Stimulated activated CD4-positive, alpha-beta T cell treated with anti-CD3 and anti-CD28 coated beads, Interleukin-12 subunit alpha, Interleukin-12 subunit beta, amount 100 ng/mL, for 48 hours (primary cell): ENCODE measurements at places on chromosomes 1 and 21.

- no peak for DNase-seq
Measured at GRCh38 chr1:63861052-63861691, 87.4 kb downstream of the ROR1 start.

GRCh38 chr1:221735999-221736398, 5.9 kb downstream of the DUSP10 start:
- DNase-seq = no peak

- no peak for DNase-seq
Measured at GRCh38 chr1:229340496-229340895, 2.4 kb downstream of the CCSAP start.

DNA sequence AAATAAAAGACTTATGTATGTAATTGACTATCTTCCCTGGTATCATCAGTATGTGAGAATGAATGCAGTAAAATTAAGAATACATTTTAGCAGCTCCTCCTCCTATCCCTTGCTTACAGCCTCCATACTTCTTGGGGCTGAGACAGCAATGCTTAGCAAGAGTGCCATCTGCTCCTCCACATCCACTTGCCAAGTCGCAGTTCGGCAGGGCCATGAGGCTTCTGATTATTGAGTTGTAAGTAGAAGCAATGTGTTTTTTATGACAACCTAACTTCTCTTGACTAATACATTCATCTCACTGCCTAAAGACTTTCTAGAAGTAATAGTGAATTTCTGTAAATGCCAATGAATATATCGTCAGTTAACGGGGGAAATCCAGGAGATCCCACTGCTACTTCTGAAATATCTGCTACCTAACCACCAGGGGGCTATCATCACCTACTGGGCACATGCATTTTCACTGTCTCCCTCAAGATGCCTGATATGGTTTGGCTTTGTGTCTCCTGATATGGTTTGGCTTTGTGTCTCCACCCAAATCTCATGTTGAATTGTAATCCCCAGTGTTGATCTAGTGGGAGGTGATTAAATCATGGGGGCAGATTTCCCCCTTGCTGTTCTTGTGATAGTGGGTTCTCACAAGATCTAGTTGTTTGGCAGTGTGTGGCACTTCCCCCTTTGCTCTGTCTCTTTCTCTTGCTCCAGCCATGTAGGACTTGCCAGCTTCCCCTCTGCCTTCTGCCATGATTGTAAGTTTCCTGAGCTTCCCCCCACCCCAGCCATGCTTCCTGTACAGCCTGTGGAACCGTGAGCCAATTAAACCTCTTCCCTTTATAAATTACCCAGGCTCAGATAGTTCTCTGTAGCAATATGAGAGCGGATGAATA, 59.6 kb downstream of the EXTL2 start:
- DNase-seq = no peak

GRCh38 chr21:45200581-45201296, 87.0 kb downstream of the POFUT2 start:
- DNase-seq = no peak

DNA sequence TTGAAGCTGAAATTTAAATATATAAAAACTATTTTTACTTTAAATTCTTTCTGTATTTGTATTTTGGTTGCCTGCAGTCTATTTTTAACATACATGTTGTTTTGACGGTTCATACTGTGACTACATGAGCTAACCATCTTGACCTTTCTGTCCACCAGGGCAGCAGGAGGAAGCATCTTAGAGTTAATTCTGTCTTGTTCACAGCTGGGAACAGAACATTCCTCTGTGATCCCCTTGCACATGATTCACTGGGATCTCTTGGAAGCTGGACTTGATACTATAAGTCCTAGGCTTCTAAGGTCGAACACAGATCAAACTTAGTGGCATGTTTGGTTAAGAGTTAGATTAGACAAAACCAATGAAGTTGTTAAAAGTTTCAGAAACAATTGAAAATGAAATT, 99.7 kb downstream of the NFIA start:
- DNase-seq = no peak

DNA sequence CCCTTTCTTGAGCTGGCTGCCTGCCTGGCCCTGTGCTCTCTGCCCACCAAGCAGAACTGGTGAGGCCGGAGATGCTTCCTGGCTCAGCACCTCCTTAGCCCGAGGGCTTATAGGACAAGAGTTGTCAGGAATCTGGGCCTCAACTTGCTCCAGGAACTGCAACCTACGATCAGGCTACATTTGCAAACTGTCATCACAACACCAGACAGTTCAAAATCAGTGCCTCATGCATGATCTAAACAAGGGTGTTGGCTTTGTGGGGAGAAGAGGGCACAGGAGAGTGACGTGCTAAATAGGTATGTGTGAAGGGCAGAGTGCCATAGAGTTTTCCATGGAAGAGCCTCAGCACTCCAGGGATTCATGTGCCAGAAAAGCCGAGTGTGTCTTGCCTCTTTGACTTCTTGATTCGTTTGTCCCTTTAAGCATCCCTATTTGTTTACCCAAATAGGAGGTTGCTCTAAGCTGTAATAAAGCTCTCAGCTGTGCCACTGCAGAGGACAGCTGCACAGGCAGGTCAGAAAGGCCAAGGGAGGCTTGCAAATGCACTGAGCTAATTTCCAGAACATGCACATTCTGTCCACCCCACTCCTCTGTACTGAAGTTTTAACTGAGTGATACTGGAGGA, 30.2 kb upstream of the NEK2 start:
- no peak for DNase-seq
